Right atrium auricular region (tissue), 2 donors: ENCODE measurements at places on chromosomes 12 and 14. TPM values are rescaled to one million over a fixed set of nuclear protein-coding genes. Genes with fewer than 3 reads are reported as not detected.

Gene IGF1
- 11.4 TPM for total RNA-seq

- no peak for DNase-seq
Observed at GRCh38 chr12:31989571-31990362, 30.6 kb downstream of the RESF1 start.

- no peak for DNase-seq
Observed at GRCh38 chr14:36659010-36659821, 2.4 kb upstream of the PAX9 start.

Gene AQP6
- total RNA-seq = 0.08 TPM

DNA sequence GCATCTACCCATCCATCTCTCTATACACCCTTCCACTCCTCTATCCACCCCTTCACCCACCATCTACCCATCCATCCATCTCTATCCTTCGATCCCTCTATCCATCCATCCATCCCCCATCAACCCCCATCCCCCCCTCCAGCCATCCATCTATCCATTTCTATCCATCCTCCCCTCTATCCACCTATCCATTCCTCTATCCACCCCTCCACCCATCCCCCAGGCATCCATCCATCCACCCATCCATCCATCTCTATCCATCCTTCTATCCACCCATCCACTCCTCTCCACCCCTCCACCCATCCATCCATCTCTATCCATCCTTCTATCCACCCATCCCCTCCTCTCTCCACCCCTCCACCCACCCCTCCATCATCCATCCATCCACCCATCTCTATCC is 17.5 kb upstream of the GPR132 start:
- DNase-seq = no peak

Gene CPNE6
- 0.24 TPM for total RNA-seq

- DNase-seq = no peak
Observed at GRCh38 chr12:124386661-124387527, 92.0 kb downstream of the RFLNA start.

DNA sequence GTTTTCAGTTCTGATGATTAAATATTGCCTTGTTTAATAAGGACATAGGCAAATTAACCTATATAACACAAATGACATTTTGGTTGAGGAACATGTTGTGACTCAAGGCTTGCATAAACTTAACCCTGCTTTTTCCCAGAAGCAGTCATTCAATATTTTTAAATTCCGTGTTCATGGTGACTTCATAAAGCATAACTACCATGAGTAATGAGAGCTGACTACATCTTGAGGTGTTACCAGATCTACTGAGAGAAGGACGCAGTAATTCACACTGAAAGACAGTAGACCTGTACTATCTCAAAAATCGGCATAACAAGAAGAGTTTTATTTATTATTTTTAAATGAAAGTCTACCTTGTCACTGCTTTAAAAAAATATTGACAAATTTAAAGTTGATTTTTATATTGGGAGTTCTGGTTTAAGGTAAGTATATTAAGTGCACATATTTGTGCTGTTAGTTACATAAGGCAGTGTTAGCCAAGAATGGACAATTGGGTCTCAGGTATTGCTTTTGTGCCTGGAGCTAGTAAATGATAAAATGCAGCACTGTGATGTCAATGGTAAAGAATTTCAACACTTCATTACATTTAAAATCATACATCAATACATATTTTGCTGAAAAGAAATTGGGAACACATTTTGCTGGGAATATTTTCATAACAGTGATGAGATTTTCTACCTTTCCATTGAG is 1198.5 kb downstream of the FSCB start:
- DNase-seq = no peak

DNA sequence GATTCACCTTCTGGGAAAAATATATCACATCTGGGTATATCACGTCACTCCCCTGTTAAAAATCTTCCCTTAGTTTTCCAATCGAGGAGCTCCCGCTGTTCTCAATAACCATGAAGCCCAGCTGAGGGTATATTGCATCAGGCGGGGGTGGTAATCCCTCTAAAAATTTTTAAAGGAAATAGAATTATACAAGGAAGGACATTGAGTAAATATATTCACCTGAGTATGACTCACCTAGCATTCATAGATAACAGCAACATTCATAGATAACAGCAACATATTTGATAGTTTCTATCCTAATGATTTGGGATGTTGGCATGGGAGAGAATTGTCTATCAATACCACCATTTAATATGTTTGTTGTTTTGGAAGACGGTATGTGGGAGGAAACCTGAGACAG is 473.6 kb downstream of the RMST start:
- DNase-seq = no peak

DNA sequence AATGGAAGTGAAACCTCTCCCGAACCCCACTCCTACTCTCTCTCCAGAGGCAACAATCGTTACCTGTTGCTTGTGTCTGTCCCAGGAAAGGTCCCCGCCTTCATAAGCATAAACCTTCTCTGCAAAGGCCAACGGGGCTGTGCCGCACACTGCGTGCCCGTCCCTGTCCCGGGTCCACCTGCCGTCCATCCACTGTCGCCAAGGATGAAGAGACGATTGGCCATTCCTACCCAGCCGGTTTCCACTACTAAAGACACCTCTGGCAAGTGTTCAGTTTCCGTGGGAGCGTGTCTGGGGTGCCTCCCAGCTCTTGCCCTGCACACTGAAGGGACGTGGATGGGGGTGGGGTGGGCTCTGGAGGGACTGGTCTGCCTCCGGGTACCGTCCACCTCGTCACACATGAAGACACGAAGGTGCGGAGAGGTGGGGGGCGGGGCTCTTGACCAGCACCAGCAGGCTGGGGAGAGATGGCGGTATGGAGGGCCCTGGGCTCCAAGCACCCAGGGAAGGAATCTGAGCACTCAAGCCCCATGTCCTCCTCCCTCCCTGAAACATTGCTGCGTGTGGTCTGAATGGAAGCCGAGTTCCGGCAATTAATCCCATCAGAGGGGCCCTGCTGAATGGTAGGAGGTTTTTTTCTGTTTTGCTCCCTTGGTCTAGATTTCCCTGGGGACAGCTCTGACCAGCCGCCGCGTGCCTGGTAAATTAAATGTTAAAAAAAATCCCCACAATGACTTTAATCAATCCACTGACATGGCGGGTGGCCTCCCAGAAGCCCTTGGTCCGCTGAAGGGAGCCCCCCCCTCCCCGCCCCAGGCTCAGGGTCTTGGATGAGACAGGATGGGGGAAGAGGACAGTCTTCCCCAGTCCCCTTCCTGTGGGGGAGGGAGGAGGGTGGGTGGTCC is 4.1 kb upstream of the KIF26A start:
- no peak for DNase-seq

- no peak for DNase-seq
Observed at GRCh38 chr12:15546102-15546701, 223.9 kb downstream of the PTPRO start.

DNA sequence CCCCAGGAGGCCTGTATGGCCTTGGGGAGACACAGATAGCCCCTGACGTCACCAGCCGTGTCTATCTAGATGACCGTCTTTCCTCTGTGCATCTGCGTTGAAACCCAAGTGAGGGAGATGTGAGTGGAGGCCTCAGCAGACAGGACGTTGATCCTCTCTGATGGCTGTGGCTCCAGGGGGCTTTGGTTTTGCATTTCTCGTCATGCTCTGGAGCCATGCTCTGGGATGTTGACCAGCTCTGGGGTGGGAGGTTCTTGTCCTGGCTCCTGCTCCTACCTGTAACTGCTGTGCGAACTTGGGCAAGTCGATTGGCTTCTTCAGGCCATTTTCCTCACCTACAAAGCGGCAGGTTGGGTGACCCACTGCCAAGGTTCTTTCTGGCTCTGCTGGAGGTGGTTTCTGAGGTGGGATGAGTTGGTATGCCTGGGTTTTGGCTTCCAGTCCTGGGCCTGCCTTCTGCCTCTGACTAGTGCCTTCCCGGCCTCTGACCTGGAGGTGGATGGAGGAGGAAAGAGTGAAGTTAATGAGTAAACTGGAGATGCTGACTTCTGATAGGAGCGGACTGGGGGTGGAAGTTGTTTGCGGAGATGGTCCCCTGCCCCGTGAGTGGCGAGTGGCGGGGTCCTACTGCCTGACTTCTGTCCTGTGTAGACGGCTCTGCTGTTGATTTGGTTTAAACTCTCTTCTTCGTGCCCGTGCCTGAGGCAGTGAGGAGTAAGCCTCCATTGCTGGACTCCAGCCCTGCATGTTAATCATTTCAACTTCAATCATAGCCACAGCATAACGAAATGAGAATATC is 8.4 kb downstream of the TSPAN9 start:
- DNase-seq = no peak

Gene NGB
- total RNA-seq = not detected

Gene KCNH5
- total RNA-seq = not detected

Gene KLHDC2
- 80.3 TPM for total RNA-seq

DNA sequence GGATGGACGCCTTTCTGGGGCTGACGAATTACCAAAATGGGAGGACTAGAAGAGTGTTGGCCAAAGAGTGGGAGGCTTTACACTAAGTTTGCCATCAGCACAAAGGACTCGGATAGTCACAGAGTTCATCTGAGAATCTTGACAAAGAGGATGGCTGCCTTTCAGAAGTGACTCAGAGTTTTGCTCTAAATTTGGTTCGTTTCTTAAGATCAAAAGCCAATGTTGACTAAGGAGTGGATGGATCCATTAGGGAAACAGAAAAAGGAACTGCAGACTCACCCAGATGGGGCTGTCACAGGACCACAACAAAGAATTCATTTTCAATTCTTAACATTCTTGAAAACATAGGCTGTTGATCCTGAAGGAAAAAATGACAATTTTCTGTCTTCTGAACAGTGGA is 81.3 kb upstream of the DUSP6 start:
- DNase-seq = no peak

Gene KRT6B
- total RNA-seq = not detected

Gene MYH6
- total RNA-seq = 8,253 TPM

Gene KRAS
- 9.9 TPM for total RNA-seq

DNA sequence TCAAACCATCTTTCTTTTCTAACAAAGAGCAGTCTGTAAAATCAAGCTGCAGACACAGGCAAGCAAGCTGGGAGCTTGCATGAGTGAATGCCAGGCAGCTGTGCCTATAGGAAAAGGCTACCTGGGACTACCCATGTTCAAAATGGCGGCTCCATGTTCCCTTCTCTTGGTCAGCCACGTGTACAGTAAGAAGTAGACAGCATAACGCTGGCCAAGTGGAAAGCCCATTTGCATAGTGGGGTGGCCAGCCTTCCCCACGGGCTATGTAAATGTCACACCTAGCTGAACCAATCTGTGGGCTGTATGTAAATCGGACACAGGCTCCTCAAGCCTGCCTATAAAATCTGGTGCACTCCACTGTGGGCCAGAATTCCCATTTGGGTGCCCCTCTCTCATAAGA is 117.1 kb downstream of the SYT10 start:
- no peak for DNase-seq

- DNase-seq = no peak
Observed at GRCh38 chr14:47744155-47744554, 68.8 kb upstream of the MDGA2 start.

DNA sequence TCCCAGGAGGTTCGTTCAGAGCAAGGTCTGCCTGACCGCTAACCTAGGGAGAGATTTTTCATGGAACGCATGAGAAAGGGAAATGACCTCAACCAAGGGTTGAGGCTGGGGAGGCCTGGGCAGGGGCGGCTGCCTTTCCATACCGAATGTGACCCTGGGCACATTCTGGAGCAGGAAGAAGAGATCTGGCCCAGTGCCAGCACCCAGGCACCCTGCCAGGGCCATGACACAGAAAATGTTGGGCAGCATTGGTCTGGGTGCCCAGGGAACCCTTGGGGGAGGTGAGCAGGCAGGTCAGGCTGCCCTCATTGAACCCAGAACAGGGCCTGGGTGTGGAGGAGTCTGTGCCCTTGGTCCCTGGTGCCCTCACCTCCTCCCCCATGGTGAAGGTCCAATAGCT is 106.8 kb downstream of the CALM1 start:
- DNase-seq = no peak

- no peak for DNase-seq
Observed at GRCh38 chr12:86950043-86950442, 693.9 kb upstream of the MGAT4C start.

Gene B4GALNT3
- total RNA-seq = 29.0 TPM

- no peak for DNase-seq
Observed at GRCh38 chr14:23119363-23120327, 590 bp upstream of the CEBPE start.

- no peak for DNase-seq
Observed at GRCh38 chr14:60093080-60093479, 1.4 kb downstream of the PCNX4 start.
